AG10803 (cell line): ENCODE measurements at places on chromosomes 7 and 10.

GRCh38 chr10:2682491-2682890 is 384.9 kb upstream of the PFKP start:
- no peak for DNase-seq

DNA sequence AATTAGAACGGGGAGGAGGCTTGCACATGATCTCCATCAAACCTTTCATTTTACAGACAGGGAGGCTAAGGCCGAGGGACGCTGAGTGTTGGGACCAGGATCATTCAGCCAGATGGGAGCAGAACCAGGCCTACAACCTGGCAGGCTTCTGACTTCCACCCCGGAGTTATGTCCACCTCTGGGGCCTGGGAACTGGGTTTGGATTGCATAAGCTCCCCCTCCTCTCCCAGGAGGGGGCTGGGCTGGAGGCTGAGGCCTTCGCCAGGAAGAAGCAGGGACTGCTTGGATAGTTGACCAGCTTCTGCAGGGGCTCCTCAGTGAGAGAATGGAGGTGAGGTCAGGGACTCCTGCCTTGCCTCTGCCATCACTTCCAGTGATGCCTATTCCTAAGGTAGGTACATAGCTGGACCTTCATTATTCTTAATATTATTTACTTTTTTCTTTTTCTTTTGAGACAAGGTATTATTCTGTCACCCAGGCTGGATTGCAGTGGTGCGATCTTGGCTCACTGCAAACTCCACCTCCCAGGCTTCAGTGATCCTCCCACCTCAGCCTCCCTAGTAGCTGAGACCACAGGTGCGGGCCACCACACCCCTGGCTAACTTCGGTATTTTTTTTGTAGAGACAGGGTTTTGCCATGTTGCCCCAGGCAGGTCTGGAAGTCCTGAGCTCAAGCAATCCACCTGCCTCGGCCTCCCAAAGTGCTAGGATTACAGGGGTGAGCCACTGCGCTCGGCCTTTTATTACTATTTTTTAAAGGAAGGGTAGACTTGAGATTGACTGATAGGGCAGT is 1.3 kb downstream of the SNX10 start:
- no peak for DNase-seq

DNA sequence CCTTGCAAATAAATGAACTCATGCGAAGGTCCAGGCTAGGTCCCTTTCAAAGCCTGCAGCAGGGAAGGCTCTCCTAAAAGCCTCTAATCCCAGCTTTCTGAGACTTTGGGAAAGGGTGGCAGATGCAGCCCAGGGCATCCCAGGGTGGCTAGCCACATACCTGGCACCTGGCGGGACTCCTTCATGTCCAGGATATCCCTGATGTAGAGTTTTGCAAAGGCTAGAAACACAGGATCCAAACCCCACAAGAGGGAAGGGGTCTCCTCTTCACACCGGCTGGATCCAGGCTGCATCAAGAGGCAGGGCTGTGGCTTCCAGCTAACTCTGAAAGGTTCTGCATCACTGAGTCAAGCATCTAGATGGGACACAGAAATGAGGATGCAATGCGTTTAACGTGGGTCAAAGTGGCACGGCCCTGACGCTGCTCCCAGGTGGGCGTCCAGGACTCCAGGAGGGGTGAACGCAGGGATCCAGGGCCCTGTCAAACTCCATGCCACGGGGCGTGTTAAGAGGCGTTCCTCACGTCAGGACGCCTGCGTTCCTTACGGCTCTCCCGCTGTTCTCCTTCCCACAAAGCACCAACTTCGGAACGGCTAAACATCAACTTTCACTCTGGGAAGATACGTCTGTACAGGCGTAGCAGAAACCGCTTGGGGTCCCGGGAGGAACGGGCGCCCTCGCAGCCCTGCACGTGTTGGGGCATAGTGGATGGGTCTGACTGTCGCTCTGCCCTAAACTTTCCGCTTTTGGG is 507 bp downstream of the STN1 start:
- no peak for DNase-seq

GRCh38 chr7:69906283-69906995 is 308.2 kb downstream of the AUTS2 start:
- peak; percentile 46 for DNase-seq

DNA sequence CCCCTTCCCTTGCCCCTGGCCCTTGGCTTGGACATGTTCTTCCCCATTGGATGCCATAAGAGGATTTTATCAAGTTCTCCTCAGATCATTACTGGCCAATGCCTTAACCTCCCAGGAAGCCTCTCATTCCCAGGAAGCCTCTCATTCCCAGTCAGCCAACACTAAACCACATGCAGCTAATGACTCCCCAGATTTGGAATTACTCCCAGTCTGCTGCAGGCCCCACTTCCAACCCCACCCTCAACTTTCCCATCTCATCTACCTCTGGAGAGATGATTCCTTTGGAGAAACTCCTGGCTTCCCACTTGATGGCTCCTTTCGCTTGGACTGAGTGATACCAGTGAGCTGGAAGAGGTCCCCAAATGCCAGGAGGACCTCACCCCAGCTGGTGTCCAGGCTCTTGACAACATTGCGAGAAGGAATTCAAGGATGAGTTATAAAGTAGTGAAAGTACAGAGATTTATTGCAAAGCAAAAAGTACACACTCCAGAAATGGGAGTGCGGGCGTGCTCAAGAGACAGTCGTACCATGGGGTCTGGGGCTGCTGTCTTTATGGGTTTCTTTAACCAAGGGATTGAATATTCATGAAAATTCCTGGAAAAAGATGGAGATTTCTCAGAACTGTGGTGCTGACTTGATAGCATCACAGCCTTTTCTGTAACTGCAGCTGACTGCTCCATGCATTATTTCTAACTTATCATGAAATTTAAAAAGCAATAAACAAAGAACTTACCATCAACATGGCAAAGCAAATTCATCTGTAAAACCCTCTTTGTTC is 117.2 kb upstream of the ADCY1 start:
- DNase-seq = peak; percentile 80

- no peak for DNase-seq
Observed at GRCh38 chr7:1419310-1419634, 40.0 kb downstream of the MICALL2 start.

- DNase-seq = peak; percentile 44
Observed at GRCh38 chr10:124677293-124677699, 66.9 kb downstream of the FAM53B start.

GRCh38 chr10:116073001-116073400 is 200.0 kb downstream of the GFRA1 start:
- DNase-seq = no peak

GRCh38 chr10:129772468-129773358 is 191.4 kb downstream of the EBF3 start:
- DNase-seq = no peak

DNA sequence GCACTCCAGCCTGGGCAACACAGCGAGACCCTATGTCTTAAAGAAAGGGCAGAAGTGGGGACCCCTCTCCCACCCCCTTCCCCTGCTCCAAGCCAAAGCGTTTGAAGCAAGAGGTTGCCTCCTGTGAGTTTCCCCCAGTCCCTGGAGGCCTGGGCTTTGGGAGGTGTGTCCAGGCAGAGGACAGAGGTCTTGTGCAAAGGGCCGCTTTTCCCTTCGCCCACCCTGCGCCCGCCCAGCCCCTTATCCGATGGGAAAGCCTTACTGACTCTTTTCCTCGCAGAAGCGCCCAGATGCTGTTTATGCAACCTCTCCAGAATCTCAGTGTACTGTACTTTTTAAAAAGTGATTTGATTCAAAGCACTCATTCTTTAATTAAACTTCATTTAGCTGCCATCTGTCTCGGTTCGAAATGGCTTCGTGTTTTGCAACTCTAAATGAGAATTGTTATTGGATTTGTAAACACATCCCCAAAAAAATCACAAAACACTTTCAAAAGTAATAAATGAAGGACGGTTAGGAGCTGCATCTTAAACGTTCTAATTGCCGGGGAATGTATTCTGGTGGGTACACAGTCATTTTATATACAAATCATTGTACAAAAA is 50.5 kb upstream of the GTF2I start:
- DNase-seq = no peak

GRCh38 chr10:127993056-127993690 is 86.3 kb downstream of the PTPRE start:
- no peak for DNase-seq

DNA sequence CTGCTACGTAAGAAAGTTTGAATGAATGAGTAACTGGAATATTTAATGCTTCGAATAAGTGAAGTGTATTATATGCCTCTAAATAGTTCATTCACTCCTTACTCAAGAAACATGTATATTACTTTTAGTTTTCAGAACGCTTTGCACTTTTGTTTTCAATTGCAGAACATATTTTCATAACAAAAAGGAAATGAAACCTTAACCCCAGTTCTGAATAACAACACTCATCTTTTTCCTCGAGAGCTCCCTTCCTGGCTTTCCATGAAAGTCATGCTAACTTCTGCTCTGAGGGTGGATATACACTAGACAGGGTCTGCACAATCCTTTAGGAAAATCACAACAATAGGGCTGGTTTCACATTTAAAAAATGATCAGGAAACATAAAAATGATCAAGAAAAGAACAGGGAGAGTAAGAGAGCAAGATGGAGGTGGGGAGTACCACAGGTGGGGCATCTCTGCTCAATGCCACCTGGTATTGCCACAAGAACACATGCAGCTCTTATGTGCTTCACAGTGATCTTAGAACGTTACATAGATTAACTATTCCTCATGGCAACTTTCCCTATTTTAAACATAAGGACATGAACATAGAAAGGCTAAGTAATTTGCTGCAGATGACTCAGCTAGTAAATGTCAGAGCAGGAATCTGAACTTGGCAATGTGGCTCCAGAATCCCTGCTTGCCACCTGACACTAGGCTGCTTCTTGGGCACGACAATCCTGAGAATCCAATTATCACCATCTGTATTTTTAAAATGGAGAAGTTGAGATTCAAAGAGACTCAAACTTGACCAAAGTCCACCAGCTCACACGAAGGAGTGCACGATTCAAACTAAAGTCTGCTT is 219.5 kb upstream of the AOAH start:
- DNase-seq = no peak

- no peak for DNase-seq
Observed at GRCh38 chr7:159112136-159113011, 32.3 kb downstream of the VIPR2 start.

- DNase-seq = no peak
Observed at GRCh38 chr7:95781961-95782586, 9.7 kb downstream of the DYNC1I1 start.

- peak; percentile 41 for DNase-seq
Observed at GRCh38 chr10:49164559-49165188, 23.5 kb downstream of the TMEM273 start.

DNA sequence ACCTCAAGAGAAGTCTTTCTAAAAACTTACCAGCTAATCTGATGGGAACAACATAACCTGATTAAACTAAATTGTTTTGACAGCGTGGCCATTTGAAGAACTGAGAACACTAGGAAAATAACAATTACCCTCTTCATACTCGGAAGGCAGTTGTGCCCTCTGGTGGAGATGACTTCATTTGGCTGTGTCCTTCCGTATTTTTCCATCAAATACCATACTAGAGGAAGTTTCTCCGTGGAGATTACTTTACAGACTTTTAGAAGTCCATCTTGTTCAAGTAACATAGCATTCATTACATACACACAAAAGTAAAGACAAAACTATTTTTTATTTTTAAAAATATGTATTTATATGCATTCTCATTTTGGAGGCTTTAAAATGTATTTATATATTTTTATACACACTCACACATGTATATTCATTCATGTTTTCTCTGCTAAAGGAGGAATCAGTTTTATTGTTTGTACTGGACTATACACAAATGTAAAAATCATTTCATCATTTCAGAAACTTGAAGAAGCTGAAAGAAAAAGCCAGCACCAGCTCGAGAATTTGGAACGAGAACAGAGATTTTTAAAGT is 25.2 kb downstream of the SMNDC1 start:
- peak; percentile 69 for DNase-seq

DNA sequence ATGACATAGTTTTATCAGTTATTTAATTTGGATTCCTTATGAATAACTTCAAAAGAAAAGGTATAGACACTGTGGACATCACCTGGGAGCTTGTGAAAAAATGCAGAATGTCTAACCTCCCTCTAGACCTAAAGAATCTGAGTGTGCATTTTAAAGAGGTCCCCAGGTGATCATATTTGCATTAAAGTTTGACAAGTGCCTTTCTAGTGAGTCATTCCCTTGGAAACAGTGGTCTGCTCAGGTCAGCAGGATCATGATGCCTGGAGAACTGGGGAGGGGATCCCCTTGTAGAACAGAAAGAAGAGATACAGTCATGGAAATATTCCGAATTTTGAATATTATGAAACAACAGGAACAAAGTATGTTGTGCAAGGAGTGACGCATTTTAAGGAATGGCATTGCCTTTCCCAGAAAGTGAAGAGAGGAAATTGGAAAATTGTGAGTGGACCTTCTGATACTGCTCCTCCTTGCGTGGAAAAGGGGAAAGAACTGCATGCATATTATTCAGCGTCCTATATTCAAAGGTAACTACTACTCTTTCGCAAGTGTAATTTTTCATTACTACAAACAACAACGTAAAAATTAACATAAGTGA is 4.6 kb downstream of the STEAP2 start:
- DNase-seq = peak; percentile 69

GRCh38 chr10:4656576-4657194 is 169.3 kb upstream of the AKR1E2 start:
- DNase-seq = peak; percentile 68

GRCh38 chr10:44154956-44155355 is 229.9 kb downstream of the CXCL12 start:
- peak; percentile 16 for DNase-seq

- DNase-seq = no peak
Observed at GRCh38 chr7:123935436-123936381, 10.7 kb downstream of the SPAM1 start.

DNA sequence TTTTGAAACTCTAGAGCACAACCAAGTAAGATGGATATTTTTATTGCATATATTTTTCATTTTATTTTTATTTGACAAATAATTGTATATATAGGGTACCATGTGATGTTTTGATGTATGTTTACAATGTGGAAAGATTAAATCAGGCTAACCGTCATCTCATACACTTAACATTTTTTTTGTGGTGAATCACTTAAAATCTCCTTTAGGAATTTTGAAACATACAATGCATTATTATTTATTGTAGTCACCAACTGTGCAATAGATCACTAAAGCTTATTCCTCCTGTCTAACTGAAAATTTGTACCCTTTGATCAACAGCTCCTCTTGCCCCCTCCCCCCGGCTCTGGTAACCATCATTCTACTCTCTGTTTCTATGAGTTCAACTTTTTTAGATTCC is 77.2 kb downstream of the DNAH11 start:
- DNase-seq = no peak

DNA sequence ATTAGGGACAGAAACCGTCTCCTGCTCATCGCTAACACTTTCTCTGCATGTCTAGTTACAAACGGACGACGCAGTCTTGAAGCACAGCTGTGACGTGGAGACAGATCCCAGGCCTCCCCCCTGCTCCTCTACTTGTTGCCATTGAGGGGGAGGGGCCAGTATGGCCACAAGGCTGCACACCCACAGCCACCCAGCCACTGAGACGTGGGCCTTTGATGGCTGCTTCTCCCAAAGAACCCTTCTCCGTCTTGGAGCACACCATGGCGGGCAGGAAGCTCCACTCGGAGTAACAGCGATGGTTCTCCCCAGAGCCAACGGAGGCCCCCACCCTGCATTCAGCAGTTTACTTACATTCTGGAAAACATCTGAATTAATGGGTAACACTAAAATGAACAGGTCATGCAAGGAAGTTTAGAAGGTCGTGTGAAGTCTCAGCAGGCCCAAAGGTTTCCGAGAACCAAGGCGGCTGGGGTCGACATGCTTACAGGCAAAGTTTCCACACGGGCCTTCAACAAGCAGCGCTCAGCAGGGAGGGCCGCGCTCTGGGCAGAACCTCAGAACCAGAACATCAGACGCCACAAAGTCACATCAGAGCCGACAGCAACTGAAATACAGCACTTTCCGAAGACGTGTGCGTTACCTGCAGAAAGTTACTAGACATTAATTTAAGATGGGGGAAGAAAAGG is 169.6 kb downstream of the DIP2C start:
- no peak for DNase-seq

- peak; percentile 70 for DNase-seq
Observed at GRCh38 chr7:1192171-1192676, 32.2 kb upstream of the ZFAND2A start.
